ENCODE measurements at places on chromosomes 6 and 20. TPM values are rescaled to one million over a fixed set of nuclear protein-coding genes. Genes with fewer than 3 reads are reported as not detected.

Gene SRSF12
- total RNA-seq = not detected

DNA sequence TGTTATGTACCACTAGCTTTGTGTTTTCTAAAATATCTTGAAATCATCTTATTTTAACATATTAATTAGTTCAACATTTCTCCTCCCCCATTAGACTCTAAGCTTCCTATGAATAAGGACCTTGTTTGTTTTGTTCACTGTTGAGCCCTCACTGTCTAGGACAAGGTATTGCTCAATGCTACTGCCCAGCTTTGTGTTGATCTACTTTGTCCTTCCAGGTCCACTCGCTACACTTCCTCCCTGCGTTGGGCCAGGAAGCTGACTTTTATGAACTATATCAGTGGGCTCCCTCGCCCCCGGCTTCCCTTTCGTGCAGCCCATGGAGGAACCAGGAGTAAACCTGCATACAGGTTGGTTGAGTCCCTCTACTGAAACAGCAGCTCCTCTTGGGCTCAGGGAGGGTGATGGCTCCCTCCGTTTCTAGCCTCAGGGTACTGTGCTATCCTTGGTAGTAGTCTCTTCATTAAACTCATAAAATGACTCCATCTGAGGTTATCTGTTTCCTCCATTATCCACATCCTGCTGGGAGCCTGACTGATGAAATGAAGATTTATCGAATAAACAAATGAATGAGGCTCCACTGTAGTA, 272.5 kb downstream of the CLIC5 start:
- no peak overlapping the region for H3K27ac ChIP-seq
- no peak overlapping the region for H3K4me3 ChIP-seq
- H3K36me3 ChIP-seq = peaks cover 7% of the 10 kb centered on the region

Gene DNAH8
- 0.03 TPM for total RNA-seq

DNA sequence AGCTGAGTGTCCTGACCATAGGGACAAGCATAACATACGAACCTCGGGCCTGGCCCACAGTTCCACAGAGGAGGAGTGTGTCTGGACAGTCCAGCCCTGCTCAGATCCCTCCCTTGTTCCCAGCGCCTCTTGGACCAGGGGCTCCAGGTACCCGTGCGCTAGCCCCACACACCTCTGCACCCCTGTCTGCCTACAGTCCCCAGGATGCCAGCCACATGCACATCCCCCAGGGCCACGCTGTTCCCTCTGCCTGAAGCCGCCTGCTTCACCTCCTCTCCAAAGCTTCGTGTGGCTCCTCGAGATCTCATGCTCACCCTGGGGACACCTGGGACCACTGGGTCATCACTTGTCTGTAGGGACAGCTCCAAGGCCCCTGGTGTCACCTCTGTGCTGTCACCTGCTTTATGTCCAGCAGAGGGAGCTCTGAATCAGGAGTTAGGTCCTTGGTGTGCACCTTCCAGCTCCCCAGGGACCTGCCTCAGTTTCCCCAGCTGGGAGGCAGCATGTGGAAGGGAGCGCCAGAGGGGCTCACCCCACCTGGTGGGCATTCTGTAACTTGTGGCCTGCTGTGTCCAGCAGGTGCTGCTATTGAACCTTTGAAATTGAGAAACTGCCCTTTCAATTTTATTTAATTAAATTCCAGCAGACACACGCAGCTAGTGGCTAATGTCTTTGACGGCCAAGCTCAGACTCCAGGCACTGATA, 7.3 kb upstream of the YTHDF1 start:
- H3K4me1 ChIP-seq = no peaks in the 10 kb centered on the region
- no peaks in the 10 kb centered on the region for H3K36me3 ChIP-seq
- peaks cover 5% of the 10 kb centered on the region for H3K27me3 ChIP-seq
- no peak overlapping the region for H3K4me3 ChIP-seq

DNA sequence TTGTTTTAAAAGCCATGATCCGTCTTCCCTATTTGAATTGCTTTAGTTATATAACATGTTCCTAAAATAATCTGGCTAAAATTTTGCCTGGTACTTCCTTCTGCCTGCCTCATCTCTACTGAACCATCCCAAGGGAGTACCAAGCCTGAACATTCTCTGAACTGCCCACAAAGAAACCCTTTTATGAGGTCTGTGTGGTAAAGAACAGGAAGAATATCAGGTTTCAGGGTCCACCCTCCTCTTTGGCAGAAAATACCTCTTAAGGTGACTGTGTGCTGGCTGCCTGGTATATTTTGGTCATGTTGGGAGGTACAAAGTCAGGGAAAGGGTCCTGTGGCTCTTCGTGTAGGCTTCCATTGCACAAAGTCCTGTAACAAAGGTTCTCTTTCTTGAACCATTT, 574.1 kb upstream of the CHD6 start:
- no peaks in the 10 kb centered on the region for H3K4me1 ChIP-seq
- no peak for DNase-seq
- no peaks in the 10 kb centered on the region for H3K36me3 ChIP-seq
- no peaks in the 10 kb centered on the region for H3K27me3 ChIP-seq

DNA sequence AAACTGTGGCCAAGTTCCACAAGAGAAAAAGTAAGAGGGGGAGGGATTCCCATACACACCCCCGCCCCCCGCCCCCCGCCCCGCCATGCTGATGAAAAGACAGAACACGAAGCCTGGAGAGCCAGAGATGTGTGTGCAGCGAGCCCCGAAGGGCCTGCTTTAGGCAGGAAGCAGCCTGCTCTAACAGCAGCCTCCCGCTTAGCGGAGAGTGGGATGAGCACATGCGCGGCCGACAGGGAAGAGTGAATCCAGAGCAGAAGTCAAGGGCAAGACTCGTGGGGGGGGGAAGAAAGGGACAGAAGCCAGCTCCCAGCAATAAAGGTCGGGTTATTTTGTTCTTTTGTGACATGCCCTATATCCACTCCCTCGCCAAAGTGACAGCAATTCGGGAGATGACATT, 67.2 kb upstream of the PTGIS start:
- no peak for DNase-seq
- no peaks in the 10 kb centered on the region for H3K27me3 ChIP-seq
- no peak overlapping the region for H3K4me3 ChIP-seq
- H3K27ac ChIP-seq = no peak overlapping the region
- H3K4me1 ChIP-seq = peaks cover 3% of the 10 kb centered on the region
- H3K36me3 ChIP-seq = peaks cover 35% of the 10 kb centered on the region

Gene CTSZ
- 45.0 TPM for total RNA-seq

Gene RAET1G
- not detected for total RNA-seq

GRCh38 chr6:130148181-130148580, 74.6 kb downstream of the SAMD3 start:
- H3K4me1 ChIP-seq = peaks cover 4% of the 10 kb centered on the region
- no peak for DNase-seq
- H3K27me3 ChIP-seq = no peaks in the 10 kb centered on the region
- H3K27ac ChIP-seq = no peak overlapping the region

DNA sequence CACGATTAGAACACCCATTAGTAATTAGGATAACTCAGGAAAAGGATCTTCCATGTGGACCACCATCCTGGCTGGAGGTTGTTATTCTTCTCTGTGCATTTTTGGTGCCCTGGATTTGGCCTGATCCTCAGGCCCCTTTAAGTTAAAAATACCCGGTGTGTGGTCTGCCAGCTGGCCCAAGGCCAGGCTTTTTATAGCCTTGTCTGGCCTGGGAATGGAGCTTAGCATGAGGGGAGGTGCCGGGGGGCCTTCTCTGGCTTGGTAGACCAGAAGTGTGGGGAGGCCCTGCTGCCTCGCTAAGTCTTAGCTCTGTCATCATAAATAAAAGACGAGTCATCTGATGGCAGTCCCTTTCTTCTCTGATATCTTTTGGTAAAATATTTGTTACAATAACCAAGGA, 71.4 kb downstream of the ARID1B start:
- H3K27ac ChIP-seq = no peak overlapping the region
- no peak for DNase-seq
- no peak overlapping the region for H3K4me3 ChIP-seq
- peaks cover 25% of the 10 kb centered on the region for H3K4me1 ChIP-seq

Gene RIMS1
- not detected for total RNA-seq

Measured in activated CD4-positive, alpha-beta memory T cell treated with anti-CD3 and anti-CD28 coated beads, Interleukin-2, amount 10 ng/mL, durations not matched to agents 7 days and 5 days (primary cell).